Activated CD4-positive, alpha-beta T cell treated with anti-CD3 and anti-CD28 coated beads, Interleukin-2, amount 50 U/mL, for 1 hour (primary cell): ENCODE measurements at places on chromosomes 11 and 22.

DNA sequence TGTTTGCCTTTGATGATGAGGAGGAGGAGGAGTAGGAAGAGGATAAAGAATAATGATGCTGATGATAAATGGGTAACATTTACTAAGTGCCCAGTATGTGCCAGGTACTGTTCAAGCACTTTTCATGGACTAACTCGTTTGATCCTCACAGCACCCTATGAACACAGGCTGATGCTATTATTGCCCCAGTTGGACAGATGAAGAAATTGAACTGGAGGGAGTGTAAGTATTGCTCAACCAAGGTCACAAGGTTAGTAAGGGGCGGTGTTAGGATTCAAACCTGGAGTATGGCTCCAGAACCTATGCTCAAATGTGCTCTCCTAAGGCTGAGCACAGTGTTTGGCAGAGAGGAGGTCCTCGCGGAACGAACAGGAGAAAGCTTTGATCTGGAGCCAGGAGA, 78.6 kb downstream of the SYN3 start:
- DNase-seq = no peak

DNA sequence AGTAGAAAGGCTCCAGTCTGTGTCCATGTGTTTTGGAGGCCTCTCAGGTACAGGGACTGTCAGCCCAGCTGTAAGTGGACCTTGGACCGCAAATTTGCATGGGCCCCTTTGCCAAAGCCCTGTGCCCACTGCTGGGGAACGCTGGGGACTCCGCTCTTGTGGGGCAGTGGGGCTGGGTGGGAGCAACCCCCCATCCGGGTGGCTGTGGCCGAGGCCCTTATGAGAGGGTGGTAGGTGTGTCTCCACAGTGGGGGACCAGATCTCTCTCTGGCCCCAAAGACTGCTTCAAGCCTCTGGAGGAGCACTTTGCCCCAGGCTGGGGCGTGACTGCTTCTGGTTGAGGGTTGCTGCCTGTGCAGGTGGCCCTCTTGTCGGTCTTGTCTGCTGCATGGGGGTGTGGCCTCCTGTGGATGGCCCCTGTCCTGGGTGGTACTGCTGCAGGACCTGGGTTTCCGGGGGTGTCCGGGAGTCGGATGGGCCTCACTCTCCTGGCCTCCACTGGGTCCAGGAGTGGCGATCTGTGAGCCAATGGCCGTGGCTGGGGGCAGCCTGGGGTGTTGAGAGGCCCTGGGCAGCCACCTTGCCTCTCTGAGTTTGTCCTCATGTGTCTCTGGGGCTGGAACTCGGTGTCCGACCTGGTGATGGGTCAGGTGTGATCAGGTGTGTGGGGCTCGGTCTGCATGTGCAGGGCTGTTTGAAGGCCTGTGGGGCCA, 15.9 kb downstream of the KCNQ1 start:
- DNase-seq = no peak

GRCh38 chr11:118184784-118185579, 8.5 kb upstream of the SCN2B start:
- no peak for DNase-seq

DNA sequence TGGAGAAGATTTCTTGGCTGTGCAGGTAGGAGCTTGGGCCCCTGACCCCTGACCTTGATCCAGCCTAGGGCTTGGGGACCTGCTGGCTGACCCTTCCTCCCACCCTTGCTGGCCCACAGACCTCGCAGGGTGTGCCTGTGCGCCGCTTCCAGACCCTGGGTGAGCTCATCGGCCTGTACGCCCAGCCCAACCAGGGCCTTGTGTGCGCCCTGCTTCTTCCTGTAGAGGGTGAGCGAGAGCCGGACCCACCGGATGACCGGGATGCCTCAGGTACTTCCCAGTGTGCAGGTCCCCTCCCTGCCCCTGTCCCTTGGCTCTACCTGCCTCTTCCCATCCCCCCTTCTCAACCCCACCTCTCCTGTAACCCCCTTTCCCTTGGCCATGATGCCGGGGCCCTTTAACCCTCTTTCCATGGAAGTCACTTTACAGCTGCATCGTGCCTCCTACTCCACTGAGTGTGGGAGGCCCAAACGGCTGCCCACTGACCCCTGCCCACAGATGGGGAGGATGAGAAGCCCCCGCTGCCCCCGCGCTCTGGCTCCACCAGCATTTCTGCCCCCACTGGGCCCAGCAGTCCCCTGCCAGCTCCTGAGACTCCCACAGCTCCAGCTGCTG, 3.8 kb downstream of the INPPL1 start:
- no peak for DNase-seq

DNA sequence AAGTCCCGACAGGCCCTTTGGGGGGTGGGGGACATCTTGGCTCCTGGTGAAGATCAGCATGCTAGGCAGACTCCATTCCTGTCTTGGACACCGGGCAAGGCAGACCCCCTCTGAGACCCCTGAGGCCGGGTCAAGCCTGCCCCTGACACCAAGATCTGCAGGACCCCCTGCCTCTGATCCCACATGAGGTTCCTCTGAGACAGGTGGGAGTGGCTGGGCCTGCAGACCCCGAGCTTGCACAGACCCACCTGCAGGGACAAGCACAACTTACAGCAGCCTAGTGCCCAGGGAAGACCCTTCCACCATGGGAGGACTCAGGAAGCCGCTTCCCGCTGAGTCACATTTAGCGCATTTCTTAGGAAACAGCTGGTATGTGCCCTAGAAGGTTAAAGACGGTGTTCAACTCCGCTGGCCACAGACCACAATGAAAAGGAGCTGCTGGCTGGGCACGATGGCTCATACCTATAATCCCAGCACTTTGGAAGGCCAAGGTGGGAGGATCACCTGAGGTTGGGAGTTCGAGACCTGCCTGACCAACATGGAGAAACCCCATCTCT, 15.5 kb downstream of the ARVCF start:
- DNase-seq = no peak

DNA sequence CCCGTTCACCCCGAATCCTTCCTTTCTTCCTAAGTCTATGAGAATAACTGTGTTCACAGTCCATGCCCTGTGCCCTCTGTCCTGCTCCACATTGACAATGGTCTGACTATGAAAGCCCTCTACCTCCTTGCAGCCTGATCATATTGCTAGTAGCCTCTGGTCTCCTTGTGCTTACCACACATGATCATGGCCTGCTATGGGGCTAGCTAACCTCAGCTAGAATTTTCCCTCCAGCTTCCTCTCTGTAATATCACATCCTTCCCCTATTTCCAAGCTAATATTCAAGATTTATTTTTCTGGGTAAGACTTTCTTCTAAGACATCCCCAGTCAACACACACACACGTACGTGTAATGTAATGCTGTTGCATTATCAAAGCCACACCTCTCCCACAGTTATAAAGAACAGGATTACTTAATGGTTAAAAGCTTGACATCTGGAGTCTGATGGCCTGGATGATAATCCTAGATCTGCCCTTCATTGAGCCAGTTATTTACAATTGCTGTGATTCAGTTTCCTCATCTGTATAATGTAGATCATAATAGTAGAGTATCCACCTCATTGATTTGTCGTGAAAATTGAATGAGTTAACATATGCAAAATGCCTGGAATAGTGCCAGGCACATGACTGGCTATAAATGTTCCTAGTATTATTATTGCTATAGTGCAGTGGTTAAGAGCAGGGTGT, 214.4 kb upstream of the BLID start:
- no peak for DNase-seq

GRCh38 chr11:31802990-31803812, 7.9 kb downstream of the PAX6 start:
- DNase-seq = no peak

DNA sequence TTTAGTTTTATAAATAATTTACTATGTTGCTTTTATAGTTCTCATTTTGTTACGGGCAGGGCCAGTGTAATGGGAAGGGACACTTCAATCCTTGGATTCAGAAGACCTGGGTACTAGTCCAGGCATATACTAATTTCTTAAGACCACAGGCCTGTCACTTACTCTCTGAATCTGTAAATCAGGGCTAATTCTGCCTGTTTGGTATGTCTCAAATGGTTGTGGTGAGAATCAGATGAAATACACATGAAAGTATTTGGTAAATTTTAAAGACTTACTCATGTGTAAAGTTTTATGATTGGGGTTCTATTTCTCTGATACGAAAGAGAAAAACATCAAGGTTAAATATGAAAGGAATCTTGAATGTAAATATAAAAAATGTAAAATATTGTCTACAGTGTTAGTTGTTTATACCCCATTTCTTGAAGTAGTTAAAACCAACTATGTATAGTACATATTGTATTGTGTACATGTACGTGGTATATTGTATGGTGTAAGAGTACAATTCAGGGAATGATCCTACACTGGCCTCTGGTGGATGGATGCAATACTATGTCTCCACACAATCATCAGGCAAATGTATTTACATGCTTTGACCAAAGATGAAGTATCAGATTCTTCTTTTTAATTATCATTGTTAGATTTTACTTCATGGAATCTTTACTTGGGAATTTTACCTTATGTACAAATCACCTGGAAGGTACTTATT, 24.5 kb upstream of the RAG2 start:
- DNase-seq = no peak

DNA sequence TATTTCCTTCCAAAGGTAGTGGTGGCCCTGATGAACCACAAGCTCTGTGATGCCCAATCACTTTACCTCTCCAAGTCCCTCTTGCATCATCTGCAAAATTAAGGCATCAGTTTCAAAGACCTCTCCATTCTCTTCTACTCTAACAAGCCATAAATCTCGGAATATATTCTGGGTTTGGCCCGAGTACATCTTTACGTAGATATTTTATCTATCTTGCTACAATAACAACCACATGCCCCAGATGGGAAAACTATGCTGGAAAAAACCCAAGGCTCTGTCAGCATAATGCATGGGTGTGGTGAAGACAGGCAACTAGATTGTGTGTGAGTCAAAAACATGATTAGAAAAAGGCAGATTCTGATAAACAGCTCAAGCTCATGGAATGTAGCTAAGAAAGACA, 228.2 kb upstream of the BLID start:
- DNase-seq = no peak

DNA sequence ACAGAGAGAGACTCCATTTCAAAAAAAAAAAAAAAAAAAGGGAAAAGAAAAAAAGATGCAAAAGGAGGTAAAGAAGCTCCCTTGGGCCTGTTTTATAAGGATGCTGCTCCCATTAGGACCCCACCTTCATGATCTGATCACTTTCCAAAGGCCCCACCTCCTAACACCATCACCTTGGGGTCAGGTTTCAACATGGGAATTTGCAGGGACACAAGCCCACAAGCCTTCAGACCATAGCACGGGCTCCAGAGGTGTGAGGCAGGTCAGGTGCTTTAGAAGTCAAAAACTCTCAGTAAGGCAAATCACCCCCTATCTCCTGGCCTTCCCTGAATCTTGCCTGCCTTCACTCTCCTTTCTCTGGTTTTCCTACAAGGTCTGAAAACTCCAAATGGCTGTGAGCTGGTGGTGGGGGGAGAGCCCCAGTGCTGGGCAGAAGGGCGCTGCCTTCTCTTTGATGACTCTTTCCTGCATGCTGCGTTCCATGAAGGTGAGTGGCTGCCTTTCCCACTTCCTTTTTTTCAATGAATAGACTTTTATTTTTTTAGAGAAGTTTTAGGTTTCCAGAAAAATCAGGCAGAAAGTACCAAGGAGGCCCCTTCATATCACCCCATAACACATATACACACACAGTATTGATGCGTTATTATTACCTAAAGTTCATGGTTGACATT, 13.2 kb downstream of the ASPHD2 start:
- no peak for DNase-seq

GRCh38 chr11:113001709-113002108, 40.5 kb downstream of the NCAM1 start:
- no peak for DNase-seq

- DNase-seq = no peak
These were observed 531 bp upstream of the SOX6 start for GRCh38 chr11:16356761-16357393.

- DNase-seq = no peak
These were observed 103.5 kb downstream of the DDX10 start for GRCh38 chr11:108768370-108768769.

DNA sequence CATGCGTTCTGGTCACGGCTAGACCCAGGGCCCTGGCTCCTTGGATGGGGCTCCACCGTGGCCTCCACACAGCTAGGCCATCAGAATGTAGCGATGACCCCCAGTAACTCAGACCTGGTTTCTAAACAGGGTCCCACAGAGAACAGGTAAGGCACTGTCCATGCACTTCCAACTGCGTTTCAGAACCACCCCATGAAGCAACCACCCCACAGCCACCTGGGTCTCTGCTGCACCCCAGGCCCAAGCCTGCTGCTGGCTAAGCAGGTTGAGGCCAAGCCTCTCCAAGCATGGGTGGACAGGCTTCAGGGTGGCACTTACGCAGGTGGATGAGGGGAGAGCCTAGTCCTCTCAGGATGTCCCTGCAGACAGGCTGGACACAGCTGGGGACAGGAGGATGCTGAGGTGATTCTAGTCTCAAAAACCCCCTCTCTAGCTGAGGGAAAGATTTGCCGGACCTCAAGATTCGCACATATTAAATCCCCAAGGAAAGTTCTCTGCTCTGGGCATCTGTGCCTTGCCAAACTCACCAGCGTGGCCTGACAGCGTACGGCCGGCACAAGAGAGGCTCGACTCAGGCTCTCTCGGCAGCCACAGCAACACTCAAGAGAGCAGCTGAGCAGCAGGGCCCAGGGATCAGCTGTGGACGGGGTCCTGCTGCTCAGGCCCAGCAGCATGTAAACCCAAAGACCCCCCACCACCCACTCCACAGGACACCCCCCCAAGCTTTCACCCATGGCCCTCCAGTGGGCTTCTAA, 141.6 kb downstream of the CRYBB2 start:
- no peak for DNase-seq

DNA sequence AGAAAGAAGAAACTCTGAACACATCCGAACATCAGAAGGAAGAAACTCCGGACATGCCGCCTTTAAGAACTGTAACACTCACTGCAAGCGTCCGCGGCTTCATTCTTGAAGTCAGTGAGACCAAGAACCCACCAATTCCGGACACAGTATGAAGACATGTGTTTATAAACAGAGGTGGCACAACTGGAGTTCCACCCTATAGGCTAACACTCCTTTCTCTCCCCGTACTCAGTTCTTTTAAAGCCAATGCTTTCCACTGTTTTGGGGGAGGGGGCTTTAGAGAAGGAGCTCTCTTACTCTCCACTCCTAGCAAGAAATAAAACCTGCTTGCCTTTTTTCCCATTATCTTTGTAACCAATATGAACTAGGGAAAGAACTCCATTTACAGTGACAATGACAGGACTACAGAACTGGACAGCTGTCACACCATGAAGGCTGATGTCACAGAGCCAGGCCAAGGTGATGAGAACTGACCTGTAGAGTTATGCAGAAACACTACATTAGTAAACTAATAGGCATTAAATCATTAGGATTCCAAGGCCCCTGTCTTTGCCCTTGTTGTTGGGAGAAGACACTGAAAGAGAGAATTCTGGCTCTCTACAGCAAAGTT, 733 bp downstream of the TRIM5 start:
- no peak for DNase-seq

GRCh38 chr11:91164452-91164822, 941.6 kb upstream of the CHORDC1 start:
- no peak for DNase-seq

GRCh38 chr11:38153985-38154384, 1555.9 kb upstream of the RAG2 start:
- no peak for DNase-seq

DNA sequence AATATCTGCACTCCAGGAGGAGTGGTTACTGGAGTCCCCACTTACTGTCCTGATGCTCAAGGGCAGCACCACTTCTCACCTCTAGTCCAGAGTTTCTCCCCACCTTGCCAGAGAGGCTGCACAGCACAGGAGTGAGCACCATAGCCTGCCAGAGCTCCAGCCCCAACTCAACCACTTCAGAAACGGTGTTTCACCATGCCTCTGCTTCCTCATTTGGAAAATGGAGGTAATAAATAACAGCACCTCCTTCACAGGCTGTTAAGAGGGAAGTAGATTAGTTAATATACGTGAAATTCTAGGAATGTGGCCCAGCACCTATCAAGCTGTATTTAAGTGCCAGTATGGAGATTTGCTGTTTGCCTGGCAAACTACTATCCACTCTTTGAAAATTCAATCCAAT, 63.0 kb downstream of the GALNT18 start:
- DNase-seq = no peak
